ENCODE measurements at places on chromosomes 12 and 14.

DNA sequence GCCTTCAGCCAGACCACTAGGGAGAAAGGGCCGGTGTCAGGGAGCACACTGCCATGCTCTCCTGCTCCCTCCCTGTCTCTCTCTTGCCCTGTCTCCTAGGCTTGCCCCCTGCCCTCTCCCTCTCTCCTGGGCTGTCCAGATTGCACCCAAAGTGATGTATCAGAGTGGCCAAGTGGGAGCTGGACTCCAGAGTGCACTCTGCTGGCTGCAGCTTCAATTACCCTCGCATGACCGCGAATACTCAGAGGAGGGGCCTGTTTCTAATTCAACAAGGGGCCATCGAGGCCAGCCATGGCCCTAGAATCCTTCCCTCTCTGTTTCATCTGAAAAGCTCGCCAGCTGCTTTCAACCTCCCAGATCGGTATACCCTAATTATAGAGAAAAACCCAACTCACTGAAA lies 206.4 kb upstream of the FKBP4 start:
- DNase-seq = no peak

DNA sequence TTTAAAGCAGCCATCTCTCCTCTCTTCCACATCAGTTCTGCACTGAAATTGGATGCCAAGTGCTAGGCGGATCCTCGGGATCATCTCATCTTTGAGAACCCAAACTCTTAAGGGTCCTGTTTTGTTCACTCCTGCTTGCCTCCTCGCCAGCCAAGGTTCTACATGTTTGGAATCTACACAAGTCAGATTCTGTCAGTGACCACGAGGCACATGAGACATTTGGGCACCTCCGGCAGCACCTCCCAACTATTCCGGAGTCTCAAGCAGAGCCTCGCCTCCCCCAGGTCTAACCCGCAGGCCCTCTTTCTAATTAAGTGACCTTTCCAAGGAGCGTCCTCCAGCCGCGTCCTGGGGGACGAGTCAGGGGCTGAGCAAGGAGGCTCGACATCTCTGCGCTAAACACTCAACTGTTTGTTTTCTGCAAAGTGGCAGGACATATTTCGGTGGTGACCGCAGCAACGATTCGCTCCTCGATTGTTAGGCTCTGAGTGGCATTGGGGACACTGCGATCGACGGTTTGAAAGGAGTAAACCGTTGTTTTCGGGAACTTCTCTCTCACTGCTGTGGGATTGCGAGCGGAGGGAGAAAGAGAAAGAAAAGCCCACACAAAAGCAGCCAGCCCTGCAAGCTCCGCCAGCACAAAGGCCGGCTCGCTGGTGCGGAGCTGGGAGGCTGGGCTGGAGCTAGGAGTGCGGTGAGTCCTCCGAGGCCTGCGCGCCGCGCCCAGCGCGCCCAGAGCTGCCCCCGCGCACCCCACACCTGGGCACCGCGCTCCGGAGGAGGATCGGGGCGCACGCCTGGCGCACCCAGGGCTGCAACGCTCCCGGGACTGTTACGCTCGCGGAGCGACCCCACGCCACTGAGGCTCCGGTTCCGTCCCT lies 640 bp downstream of the ARMH4 start:
- peak; percentile 52 for DNase-seq

- peak; percentile 69 for DNase-seq
These were observed 29.6 kb upstream of the NTN4 start for GRCh38 chr12:95820096-95820703.

- no peak for DNase-seq
These were observed 199.5 kb downstream of the ANO6 start for GRCh38 chr12:45415393-45415817.

DNA sequence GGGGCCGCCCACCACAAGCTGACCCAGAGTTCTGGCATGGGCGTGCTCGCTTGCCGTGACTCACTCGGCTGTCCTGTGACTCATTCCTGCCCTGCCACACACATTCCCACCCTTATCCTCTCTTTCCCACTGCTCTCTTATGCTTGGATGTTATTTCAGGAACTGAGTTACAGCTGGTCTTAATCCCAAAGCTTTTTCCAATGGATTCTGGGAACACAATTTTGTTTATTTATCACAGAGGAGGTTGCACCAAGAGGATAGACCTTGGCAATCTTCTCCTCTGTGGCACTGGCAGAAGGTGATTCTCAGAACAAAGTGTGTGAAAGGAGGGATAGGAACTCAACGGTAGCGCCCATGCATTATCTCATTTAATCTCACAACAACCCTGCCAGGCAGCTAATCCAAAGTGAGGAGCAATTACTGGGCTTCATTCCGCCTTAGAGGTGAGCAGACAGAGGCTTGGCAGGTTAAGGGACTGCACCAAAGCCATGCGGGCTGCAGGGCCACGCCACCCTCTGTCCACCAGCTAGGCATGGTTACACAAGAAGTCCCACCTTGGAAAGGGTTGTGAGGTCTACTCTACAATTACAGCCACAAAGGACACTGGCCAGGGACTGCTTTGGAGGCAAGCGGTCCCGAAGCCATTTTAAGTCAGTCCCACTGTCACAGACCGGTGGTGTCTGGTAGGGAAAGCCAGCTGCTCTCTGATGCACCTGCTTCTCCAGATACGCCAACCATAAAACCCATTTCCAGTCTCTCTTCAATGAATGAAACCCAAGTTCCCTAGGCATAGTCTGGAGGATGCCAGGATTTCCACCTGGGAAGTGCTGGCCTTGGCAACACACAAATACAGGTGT lies 32.9 kb downstream of the SYNE3 start:
- no peak for DNase-seq

- DNase-seq = peak; percentile 88
These were observed 201.9 kb downstream of the DAD1 start for GRCh38 chr14:22386924-22387775.

DNA sequence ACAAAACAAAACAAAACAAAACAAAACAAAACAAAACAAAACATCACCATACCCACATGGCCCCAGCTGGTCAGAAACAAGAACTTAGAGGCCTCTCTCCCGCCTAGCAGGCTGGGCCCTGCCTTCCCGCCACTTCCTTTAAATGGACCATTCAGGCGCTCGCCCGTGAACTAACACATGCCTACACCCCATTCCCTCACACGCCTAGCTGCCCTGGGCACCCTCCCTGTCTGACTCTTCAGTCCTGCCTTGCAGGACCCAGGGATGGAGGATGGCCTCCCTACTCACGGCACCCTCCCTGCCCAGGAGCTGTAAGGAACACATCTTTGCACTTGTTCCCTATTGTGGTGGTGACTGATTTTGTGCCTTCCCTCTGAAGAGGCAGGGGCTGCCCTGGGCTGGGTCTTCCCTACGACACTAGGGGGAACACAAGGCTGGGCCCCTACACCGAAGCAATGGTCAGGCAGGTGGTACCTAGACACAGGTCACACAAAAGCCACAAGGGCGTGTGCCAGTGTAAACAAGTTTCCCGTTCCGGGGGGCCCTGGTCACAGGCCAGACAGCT lies 21.5 kb downstream of the P2RX2 start:
- no peak for DNase-seq

DNA sequence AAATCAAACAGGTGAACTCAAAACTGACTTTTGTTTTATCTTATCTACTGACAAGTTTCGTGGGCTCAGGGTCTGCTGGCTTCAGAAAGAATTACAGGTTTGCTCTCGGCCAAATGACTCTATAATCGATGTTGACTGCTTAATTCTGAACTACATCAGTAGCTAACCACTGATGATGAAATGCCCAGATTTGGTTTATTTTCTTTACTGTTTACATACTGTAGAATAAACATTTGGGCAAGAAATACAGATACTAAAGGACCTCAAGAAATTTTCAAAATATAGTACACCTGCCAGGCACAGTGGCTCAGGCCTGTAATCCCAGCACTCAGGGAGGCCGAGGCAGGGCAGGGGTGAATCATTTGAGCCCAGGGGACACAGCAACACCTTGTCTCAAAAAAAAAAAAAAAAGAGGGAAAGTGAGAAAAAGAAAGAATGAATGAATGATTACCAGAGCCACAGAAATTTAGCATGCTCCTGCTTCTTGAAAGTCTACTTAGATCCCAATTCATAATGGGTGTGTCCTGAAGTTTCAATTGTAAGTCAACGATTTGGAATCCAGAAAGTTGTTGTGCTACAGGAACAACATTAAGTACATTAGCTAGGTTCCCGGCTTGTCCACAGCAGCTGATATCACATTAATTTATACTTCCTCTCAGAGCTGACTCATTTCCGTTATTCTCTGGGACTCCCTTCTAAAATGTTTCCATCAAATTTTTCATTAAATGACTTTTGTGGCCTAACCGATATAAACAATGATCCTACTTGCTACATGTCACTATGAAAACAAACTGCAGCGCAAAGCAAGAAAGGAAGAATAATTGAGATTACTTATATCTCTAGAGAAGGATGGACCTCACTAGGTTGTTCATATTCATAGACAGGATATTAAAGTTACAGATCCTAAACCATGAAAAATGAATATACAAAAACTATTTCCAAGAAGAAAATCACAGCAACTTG lies 134.3 kb downstream of the MED13L start:
- DNase-seq = peak; percentile 68

- DNase-seq = peak; percentile 86
These were observed 8.6 kb downstream of the SETD1B start for GRCh38 chr12:121812320-121812871.

GRCh38 chr14:69129264-69129880 lies 23.5 kb downstream of the DCAF5 start:
- DNase-seq = peak; percentile 89

DNA sequence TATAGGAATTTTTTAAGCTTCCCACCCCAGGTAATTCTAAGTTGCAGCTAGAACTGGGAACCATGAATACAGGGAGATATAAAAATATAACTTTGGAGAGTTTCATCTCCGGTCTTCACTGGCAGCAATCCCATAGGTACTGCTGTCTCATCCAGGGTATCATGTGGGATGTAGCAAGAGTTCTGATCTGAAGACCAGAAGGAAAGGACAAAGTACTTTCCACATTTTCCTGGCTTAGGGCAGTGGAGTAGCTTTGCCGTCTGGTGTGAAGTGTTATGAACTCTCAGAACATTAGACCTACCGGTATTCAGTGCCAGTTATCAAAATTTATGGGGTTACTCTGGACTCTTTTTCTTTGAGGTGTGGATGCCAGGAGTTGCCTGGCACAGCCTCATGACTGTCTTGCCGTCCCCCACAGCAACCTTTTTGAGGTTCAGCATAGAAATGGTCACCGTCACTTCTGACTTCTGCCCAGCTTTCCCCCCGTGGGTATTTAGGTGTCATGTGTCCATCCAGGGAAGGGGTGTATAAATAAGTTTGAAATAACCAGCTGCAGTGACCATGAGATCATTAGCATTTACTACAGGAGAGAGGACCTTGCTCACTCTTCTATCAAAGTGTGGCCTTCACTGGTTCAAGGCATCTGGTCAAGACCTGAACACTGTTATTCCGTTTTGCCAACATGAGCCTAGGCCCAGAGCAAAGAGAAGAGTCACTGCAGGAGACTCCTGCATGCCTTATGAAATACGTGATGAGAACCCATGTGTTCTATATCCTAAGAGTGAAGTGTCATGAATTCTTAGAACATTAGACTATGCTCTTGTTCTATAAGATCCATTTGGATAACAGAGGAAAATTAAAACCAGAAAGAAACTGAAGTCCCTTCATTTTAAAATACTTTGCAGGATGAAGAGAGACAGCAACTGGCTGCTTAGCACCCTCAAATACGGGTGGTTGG lies 22.2 kb downstream of the TMEM233 start:
- no peak for DNase-seq

GRCh38 chr12:57215668-57216013 lies 953 bp upstream of the NXPH4 start:
- DNase-seq = no peak

DNA sequence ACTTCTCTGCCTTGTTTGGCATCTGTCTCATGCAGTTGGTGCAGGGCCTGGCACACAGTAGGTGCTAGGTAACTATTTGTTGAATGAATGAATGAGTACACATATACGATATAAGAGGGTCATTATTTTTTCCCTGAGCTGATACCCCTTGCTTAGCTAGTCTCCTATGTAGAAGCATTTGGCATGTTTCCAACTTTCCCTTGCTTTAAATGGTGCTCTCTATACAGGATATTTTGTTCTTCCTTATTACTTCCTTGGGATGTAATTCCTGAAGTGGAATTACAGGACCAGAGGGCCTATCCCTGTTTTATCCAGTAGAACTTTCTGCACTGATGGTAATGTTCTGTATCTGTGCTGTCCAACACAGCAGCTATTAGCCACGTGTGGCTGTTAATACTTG lies 250.1 kb upstream of the PWP1 start:
- DNase-seq = no peak

GRCh38 chr12:18752947-18753346 lies 15.0 kb downstream of the CAPZA3 start:
- no peak for DNase-seq

DNA sequence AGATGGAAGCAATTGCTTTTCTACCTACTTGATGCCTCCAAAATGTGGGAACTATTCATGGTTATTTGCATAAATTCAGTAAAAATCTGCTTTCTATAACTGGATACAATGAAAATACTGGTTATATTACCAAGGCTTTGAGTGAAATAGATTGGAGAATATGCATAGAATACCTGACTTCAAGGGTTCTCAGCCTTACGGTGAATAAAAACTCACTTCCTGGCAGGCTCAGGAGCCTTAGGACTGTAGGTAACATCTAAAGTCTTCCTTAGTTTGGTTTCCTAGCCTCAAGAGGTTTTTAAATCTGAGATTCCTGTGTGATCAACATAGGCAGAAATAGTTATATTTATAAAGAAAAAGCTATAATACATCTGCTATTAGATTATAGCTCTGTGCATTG lies 158.6 kb downstream of the SLC41A2 start:
- no peak for DNase-seq

GRCh38 chr12:85468356-85469157 lies 188.5 kb downstream of the ALX1 start:
- peak; percentile 76 for DNase-seq

GRCh38 chr14:105053421-105053820 lies 11.8 kb downstream of the GPR132 start:
- DNase-seq = no peak

- peak; percentile 32 for DNase-seq
These were observed 5.5 kb upstream of the G2E3 start for GRCh38 chr14:30553311-30553989.

DNA sequence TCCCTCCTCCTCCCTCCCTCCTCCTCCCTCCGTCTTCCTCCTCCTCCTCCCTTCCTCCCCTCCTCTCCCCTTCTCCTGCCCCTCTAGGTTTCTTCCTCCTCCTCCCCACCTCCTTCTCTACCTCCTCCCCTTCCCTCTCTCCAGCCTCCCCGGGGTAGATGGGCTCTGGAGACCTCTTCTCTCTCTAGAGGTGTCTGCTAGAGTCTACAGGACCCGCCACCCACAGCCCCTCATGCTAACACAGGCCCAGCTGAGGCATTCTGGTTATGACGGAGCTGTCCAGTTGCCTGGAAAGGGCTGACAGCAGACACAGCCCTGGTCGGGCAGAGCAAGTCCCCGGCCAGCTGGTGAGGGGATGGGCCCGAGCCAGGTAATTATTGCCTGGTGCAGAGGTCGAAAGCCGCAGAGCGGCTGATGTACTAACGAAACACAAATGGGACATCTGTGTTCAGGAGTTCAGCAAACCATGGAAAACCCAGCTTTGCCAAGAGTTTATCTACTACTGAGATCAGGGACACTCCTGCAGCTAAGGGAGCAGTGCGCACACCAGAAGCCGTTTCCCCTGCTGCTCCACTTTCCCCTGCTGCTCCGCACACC lies 96.2 kb downstream of the PAPOLA start:
- DNase-seq = no peak
